ENCODE measurements at places on chromosomes 12 and 14.

- no peak for DNase-seq
These were observed 73.7 kb downstream of the BBS10 start for GRCh38 chr12:76274420-76275083.

GRCh38 chr12:120252071-120252906 lies 13.2 kb downstream of the PXN start:
- DNase-seq, result no peak

DNA sequence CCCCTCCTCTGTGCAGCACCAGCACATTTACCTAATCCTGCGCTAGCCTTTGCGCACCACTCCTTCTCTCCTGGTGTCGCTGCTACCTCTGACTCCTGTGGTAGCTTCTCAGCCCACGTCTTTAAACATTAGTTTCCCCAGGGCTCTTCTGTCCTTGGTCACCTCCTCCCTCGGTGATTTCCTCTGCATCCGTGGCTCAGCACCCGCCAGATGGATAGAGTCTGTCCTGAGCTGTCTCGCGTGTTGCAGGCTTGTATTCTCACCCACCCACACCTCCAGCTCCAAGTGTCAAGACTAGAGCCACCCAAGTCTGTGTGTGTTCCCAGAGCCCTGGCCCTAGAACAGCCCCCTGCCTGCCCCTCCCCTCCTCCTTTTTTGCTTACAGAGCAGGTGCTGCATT lies 83.2 kb downstream of the EML1 start:
- no peak for DNase-seq

DNA sequence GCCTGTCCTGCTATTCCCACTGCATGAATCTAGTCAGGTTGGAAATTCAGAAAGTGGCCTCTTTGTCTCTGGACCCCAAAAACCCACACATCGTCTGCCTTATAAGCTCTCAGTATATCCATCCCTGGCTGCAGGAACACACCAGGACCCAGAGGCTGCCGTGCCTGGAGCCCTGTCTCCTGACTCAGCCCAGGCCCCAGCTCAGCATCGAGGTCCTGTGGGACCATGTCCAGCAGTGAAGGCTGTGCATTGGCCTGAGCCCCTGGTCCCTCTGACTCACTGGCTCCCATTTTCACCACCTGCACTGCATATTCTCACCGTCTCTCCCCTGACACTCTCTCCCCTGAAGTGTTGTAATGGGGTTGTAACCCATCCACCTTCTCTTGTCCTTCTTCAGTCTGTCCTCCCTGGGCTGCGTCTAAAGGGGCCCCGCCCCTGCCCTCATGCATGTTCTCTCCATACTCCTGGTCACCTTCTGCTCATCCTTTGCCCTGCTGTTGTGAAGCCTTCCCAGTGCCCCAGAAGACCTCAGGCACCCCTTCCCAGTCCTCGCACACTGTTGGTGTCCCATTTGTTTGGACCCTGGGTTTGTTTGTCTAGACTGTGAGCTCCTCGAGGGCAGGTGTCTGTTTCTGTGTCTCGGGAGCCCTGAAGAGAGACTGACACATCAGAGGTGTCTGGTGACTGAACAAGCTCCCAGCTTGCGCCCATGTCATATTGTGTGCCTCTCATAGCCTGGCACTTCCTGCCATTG lies 43.8 kb downstream of the EVL start:
- DNase-seq, result no peak

- no peak for DNase-seq
These were observed 134.6 kb downstream of the CACNA1C start for GRCh38 chr12:2187195-2187945.

DNA sequence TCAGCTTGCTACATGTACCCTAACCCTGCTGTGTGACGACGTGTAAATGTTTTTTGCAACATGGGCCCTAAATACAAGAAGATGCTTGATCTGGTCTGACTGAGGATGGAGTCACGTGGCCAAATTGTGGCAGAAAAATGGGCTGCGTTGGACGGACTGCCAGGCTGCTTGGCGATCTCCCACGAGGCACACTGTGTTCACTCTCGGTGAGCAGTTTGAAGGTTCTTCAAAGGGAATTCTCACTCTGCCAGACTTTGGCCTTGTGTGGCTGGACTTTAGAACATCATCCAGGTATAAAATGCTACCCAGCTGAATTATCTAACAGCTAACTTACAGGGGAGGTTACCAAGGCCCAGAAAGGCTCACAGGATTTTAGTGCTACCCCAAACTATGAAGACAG lies 85.1 kb downstream of the KDM2B start:
- no peak for DNase-seq

- no peak for DNase-seq
These were observed 8.6 kb downstream of the ATXN2 start for GRCh38 chr12:111590552-111590951.

- no peak for DNase-seq
These were observed 178.9 kb downstream of the KLHL28 start for GRCh38 chr14:44782775-44783238.

- no peak for DNase-seq
These were observed 167.9 kb upstream of the NTF3 start for GRCh38 chr12:5264006-5264405.

DNA sequence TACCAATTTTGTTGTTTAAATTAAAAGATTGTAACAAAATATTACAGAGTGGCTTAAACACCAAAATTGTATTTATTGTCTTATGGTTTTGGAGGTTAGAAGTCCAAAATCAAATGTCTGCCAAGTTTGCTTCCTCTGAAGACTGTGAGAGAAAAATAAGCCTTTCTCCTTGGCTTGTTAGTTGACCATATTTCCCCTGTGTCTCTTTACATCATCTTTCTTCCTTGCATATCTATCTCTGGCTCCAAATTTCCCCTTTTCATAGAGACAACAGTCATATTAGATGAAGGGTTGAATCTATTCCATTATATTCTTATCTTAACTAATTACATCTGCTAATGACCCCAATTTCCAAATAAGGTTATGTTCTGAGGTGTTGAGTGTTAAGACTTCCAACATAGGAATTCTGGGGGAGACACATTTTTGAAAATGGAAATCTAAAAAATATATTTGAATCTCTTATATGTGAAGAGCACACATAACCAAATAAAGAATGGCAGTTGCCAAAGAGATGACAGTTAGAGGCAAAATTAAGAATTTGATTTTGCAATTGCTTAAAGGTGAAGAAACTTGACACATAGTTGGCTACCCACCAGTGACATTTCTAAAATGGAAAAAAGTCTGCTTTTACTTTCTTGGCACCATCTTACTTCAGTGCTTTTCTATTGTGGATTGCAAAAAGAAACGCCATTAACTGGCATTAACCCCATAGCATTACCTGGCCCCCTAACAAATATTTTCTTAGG lies 407.2 kb downstream of the FSCB start:
- DNase-seq, result no peak

DNA sequence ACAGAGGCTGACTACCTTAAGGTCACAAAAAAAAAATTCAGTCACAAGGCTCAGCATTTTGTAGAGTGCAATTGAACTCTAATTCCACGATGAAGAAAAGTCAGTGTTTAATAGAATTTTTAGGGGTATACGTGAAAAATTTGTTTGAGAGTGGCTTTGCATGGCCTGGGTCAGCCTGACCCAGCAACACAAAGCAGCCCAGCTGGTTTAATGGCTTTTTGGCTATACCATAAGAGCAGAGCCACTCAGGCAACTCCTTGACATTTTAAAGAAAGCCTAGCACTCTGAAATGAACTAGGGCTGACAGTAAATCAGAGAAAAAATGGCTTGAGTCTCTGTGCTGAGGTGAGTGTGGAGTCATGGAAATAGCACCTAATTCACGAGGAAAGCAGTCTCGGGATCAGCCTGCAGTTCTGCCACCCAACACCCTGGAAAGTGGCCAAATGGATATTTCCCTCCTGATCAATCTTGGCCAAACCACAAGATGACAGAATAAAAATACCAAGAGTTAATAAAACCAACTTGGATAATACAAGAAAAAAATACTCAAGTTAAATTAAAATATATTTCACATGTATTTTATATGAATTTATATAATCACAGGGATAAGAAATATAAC lies 59.5 kb downstream of the GALNT4 start:
- no peak for DNase-seq

- DNase-seq, result no peak
These were observed 17.3 kb downstream of the LRTM2 start for GRCh38 chr12:1837541-1838204.

DNA sequence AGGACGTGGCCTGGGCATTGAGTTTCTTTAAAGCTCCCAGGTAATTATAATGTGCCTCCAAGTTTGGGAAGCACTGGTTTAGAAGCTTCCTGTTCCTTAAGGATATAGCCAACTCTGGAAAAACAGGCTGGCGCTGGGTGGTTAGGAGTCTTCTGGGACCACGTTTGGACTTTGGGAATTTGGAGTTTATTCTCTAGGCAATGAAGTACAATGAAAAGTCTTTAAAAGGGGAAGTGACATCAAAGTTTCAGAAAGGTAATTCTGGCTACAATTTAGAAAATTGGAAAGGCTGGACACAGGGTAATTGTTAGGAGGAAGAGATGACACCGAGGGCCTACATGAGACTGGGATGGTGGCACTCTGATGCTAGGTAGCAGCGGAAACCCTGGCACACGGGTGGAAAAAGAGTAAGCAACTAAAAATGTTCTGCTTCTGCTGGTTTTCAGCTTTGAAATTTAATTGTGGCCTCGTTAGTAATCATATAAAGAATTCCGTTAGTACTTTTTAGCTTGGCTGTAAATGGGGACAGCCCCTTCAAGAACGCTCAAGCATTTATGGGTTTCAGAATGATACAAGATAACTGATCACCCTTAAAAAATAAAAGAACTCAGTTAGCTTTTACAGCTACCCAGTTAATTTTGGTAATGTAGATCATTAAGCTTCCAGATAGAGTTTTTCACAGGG lies 12.7 kb upstream of the DCP1B start:
- no peak for DNase-seq

DNA sequence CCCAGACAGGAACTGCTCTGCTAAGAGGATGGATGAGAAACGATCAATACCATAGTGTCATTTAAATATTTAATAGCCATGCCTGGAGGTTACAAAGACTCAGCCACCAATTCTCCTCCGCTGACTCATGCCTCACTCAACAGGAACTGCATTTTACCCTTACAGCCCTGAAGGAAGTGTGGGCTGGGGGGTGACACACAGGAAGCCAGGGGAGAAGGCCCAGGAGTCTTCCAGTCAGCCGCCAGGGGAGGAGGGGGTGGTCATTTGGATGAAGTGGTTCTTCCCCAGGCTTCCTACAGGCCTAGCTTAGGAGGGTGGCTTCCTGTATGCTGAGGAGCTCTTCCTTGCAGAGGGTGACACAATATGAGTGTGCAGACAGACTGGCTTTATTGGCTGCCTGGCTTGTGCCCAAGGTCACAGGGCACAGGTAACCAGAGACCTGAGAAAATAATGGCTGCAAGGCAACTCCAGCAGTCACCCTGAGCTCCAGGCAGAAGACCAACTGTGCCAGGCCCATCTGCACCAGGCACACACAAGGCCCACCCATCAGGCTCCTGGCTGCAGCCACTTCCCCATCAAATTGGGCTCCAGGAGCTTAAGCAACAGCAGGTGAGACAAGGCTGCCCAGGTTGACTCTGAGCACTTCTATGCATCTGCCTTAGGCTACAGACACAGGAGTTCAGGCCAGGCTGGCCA lies 30.6 kb upstream of the RPLP0 start:
- peak; percentile 95 for DNase-seq

- no peak for DNase-seq
These were observed 38.0 kb upstream of the FOXN3 start for GRCh38 chr14:89454996-89455395.

- no peak for DNase-seq
These were observed 19.0 kb downstream of the ZDHHC22 start for GRCh38 chr14:77122526-77123125.

DNA sequence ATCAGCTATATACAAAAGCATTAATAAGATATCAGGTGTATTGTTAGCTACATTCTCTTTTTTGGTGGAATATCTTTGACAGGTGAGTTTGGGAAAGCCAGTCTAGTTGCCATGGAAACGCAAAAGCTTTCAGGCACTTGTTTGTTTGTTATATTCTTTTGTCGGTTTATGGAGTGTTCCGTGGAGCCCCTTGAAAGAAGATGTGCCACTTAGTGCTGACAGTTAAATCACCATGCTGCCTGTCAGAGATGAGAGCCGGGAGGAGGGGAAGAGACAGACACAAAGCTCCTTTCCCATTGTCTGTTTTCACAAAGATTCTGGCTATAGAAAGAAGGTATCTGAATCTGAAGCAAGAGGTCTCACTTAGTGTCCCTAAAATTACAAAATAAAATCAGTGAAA lies 170.8 kb downstream of the SNAPC1 start:
- no peak for DNase-seq

DNA sequence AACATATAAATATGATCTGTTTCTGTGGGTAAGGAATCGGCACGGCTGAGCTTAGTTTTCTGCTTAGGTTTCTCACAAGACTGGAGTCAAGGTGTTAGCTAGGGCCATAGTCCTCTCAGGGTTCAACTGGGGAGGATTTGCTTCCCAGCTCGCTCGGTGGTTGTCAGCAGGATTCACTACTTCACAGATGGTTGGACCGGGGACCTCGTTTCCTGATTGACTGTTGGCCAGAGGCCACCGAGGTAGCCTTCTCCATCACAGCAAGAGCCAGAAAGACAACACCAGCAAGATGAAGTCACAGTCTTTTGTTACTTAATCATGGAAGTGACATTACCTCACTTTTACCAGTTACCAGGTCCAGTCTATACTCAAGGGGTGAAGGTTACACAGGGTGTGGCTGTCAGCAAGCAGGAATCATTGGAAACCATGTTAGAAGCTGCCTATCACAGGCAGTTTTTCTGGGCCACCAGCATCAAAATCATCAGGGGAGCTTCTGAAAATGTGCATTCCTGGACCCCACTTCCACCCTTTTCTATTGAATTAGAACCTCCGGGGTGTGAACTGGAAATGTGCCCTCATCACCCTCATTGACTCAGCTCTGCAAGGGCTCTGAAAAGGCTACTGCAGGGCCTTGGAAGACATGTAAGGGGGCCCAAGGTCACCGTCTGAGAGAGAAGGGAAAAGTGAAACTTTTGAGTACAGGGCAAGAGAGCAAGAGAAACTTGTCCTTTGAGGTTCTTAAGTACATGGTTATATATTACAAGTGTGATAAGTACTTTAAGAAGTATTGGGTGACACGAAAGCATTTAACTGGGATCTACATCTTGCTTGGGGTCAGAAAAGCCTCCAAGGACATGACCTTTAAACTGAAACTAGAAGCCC lies 10.9 kb downstream of the COPS7A start:
- DNase-seq, result no peak

DNA sequence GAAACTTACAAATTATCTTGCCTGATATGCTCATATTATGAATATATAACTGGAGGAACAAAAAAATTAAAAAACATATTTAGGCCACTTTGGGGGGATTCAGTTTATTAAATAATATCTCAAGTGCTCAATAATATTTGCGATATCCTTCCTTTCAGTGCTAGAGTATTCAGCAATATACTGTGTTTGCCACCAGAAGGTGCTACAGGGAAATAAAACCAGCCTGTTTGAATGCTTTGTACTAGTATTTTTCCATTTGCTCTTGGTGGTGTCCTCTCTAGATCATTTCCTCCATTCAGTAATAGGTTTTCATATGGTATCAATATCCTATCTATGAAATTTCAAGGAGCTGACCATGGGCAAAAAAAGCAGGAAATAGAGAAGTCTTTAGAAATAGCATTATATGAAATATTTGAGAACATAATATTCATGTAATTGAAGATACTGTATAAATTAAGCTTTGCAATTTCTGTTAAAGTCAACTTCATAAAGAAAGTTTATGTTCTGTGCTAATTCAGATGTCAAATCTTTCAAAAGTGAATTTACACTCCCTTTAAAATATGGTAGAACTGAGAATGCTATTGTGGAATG lies 106.2 kb upstream of the NAV3 start:
- no peak for DNase-seq
